GM23338 (cell line): ENCODE measurements at places on chromosomes 2 and 18. TPM values are rescaled to one million over a fixed set of nuclear protein-coding genes. Genes with fewer than 3 reads are reported as not detected.

DNA sequence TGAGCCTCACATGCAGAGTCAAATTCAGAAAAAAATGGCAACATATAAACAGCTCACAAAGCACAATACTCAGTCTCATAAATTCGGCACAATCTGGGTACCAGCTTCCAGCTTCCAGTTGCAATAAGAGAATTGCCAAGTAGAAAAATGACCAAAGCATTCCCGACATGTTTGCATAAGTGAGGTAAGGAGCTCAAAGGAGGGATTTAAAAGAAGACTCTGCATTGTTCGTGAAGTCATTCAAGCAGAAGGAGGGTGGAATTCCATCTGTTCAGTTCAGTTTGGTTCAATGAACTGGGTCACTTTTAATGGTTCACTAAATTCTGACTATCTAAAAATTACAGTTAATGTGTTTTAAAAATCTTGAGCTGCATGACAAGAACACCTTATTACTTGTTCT is 106.7 kb upstream of the KLHL14 start:
- DNase-seq, result peak; percentile 60

DNA sequence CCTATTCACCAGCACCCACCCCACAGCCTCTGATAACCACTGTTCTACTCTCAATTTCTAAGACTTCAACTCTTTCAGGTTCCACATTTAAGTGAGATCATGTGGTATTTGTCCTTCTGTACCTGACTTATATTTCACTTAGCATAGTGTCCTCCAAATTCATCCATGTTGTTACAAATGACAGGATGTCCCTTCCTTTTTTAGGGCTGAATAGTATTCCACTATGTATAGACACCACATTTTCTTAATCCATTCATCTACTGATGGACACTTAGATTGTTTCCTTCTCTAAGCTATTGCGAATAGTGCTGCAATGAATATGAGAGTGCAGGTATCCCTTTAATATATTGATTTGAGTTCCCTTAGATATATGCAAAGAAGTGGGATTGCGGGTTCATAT is 100.1 kb downstream of the EVA1A start:
- no peak for DNase-seq

The KCNG3 gene
- total RNA-seq, result 33.8 and 36.2 TPM in 2 replicates

The GAREM2 gene
- total RNA-seq, result 20.8 and 23.8 TPM in 2 replicates

The GRP gene
- not detected in 2 replicates for total RNA-seq

The VWC2L gene
- not detected in 2 replicates for total RNA-seq
